ENCODE measurements at places on chromosomes 12 and 14.

DNA sequence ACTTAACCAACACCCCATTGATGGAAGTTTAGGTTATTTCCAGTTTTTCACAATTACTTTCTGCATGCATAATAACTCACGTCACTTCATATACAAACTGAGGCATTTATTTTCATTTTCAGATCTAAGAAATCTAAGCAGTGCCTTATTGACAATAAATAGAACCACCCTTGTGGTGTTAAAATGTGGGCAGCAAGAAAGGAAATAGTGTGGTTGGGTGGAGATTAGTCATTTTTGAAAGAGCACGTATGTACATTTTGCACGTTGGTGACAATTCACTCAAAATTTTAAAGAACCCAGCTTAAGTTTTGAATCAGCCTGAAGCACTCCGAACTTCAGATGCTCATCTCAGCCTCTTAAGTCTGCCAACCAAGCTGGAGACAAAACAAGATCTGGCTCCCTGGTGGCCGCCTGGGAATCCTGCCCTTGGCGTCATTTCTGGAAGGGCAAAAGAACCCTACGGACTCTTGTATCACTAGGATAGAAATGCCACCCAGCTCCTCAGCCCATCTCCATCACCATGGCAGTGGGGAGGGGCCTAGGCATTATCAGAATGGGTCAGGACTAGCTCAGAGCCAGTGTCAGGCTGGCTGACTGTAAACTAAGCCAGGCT lies 89.5 kb upstream of the BCL2L14 start:
- DNase-seq: peak; percentile 70

DNA sequence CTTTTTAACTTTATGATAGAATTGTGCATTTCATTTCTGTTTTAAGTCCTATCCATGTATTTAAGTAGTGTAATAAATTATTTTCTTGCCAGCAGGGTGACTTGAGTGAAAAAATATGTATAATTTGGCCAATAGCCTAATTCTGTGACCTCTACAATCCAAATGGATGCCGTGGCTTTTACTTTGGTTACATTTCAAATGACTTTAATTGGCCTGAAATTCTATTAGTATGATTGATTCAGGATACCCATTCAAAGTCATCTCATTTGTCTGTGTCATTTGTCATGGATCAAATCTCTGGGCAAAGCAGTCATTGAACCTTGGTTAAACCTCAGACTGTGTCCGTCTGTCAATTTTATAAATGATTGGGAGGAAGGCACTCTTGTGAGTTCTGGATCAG lies 29.6 kb downstream of the CRADD start:
- no peak for DNase-seq

DNA sequence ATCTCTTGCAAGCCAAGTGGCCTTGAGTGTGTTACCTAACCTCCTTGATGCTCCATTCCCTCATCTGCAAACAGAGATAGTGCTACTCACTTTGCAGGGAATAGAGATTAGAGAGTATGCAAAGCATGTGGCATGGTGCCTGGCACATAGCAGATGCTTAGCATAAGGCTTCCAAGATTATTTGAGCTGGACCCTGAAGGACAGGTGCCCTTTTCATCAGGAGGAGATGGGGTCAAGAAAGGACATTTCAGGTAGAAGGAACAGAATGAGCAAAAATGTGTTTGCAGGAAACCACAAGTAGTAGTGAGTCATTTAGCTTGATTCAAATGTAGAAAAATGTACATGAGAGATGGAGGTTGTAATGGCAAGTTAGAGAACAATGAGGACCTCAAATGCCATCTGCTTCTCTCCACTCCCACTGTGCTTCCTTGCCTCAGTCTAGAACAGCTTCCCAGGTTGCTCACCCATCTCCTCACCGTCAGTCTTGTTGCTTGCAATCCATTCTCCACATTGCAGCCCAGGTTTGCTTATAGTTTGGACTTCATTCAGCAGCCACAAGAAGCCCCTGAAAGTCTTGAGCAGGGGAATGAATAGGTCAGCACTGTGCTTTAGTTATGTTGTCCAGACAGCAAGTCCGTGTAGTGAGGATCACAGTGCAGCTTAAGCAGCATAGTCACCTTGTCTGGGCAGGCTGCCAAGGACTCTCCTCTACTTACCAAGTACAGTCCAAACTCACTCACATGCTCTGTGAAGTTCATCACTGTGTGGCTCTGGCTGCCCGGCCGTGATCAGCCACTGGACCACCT lies 536.3 kb upstream of the CCDC196 start:
- no peak for DNase-seq

GRCh38 chr14:89493406-89493805 lies 76.4 kb upstream of the FOXN3 start:
- DNase-seq: no peak

GRCh38 chr14:91216731-91217226 lies 27.7 kb downstream of the GPR68 start:
- DNase-seq: no peak

- DNase-seq: no peak
Measured at GRCh38 chr12:58105225-58106119, 164.1 kb downstream of the ATP23 start.

DNA sequence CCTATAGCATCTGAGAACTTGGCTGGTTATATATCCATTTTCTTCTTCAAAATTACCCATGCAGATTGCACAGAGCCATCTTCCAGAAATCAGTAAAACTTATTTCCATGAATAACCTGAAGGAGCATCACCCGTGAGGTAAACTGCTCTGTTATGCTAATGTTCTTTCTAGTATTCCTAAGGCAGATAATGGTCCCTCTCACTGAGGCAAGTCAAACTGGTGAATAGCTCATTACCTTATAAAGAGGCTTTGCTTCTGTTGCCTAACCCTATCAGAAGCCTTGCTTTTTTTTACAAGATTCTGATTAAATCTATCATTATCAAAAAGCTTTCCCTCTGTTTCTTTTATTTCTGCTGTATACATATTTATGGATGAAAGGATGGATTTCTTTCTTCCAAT lies 307.6 kb upstream of the FLRT2 start:
- DNase-seq: no peak

GRCh38 chr12:102172436-102172835 lies 25.2 kb downstream of the PMCH start:
- DNase-seq: no peak

DNA sequence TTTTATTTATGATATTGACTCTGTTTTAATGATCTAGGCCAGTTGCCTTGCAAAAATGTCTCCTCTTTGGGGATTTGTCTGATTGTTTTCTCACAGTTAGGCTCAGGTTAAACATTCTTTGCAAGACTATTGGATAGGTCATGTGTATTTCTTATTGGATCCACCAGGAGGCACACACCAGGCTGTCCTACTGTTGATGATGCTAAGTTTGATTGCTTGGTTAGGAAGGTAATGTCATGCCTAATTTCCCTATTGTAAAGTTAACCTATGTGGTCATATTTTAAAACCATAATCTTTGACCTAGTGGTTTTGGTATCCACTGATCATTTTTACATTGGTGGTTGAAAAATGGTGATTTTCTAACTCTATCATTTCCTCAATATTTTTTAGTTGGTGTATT lies 137.1 kb downstream of the BRMS1L start:
- no peak for DNase-seq

- no peak for DNase-seq
Measured at GRCh38 chr14:71526388-71526787, 405.8 kb upstream of the RGS6 start.

DNA sequence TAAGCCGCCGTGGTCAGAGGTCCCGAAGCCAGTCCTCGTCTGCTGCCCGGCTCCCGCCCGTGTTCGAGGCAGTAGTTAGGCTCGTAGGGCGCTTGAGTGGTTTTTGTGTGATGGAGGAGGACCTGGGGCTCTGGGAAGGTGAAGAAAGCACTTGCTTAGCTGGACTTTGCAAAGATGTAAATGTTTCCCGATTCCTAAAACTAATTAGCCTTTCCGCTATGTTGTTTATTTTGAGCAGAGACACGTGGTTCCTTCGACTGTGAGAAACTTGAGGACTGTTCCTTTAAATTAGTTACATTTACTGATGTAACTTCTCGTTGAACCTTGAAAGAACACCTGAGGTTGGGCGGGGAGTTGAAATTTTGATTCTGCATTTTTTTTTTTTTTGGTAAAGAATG lies 33.9 kb downstream of the MIA2 start:
- DNase-seq: peak; percentile 47

DNA sequence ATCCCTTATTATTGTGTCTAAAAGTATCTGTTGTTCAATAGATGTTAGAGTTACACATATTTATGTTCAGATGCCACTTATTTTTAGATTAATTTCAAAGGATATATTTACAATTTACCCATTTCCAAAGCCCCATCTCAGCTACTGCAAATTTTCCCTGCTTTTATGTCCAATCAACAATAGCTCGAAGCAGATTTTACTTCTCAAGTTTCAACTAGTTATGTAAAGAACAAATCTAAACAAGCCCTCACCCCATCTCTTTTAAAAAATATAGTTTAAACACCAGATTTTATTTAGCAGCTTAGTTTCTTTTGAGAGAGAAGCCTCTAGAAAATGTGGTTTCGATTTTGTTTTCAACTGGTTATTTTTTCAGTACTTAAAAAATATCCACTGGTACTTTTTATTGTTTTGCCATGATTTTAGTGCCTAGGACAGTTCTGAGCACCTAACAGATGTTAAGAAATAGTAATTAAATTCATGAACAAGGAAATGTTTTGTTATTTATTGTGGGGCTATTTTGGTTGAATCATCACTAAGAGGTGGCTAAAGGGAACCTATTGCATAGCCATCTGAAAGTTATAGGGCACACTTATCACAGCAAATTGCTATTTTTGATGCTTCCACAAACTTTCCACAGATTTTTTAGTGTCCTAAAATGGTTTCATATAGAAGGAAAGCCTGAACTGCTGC lies 96.2 kb upstream of the BMP4 start:
- no peak for DNase-seq

All from MM.1S (cell line).